ENCODE measurements at places on chromosomes 5 and 9.

GRCh38 chr5:149471406-149472183, 79.6 kb downstream of the CSNK1A1 start:
- no peak for DNase-seq

GRCh38 chr9:97809666-97810344, 43.2 kb upstream of the FOXE1 start:
- no peak for DNase-seq

- DNase-seq = no peak
Measured at GRCh38 chr9:75461183-75461582, 372.9 kb downstream of the OSTF1 start.

DNA sequence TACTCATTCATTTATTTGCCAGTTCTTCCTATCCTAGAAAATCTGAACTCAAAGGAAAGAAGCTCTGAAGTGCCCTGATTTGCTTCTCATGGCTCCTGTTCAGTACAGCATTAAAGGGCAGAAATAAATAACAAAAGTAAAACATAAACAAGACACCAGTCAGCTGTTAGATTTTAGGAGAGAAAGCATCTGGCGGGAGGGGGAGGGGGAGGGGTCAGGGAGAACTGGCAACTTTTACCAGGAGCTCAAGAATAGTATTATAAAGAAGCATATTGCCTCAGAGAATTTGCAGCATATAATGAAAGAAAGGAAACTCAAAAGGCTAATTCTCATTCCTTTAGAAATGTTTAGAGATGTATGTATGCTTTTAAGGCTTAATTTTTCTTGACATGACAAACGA, 68.1 kb downstream of the SEMA6A start:
- no peak for DNase-seq

DNA sequence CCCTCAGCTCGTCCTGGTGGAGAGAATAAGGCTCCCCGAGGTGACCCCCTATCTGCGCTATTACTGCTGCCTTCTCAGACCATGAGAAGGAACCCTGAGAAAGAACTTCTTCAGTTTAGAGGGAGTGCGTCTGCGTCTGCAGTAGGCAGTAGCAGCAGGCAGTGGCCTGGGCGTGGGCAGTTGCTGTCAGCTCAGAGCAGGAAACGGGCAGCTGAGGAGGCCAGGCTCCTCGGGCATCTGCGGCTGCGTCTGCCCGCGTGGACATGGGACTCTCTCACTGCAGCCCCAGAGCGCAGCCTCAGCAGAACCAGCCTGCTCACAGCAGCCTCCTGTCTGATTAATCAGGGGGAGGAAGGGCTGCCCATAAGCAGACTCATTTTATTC, 49.8 kb upstream of the FCN1 start:
- peak; percentile 15 for DNase-seq

GRCh38 chr9:112041536-112042243, 133.4 kb downstream of the SUSD1 start:
- DNase-seq = no peak

GRCh38 chr5:137580030-137580429, 80.9 kb upstream of the SPOCK1 start:
- no peak for DNase-seq

DNA sequence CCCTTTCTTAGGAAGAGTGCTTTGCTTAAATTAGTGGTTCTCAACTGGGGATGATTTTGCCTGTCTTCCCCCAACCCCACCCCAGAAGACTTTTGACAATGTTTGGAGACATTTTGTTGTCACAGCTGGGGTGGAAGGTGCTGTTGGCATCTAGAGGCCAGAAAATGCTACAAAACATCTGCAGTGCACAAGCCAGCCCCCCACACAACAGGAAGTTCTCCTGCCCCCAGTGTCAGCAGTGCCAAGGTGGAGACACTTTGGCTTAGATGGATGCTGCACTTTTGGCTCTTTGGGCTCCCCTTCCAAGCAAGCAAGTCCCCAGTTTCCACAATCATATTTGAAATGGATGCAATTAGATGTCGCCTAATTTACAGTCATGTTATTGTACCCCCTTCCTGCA, 2.7 kb downstream of the HEMGN start:
- no peak for DNase-seq

DNA sequence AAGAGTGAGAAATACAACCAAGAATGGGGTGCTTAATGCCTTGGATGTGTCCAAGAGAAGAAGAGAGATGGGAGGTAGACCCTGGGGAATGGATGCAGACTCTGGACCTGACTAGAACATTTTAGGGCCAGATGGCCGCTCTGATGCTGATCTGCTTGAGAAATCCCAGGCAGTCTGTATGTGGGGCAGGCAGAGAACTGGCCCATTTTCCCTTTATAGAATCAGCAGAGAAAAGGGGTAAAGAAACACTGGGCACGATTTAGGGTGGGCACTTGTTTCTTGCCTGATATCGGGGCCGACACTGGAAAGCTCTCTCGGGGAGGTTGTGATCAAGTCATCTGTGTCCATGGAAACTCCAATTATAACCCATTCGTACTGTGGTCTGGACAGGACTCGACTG, 118.5 kb upstream of the FSTL4 start:
- DNase-seq = no peak

GRCh38 chr5:53038196-53038847, 49.2 kb downstream of the ITGA2 start:
- DNase-seq = no peak

DNA sequence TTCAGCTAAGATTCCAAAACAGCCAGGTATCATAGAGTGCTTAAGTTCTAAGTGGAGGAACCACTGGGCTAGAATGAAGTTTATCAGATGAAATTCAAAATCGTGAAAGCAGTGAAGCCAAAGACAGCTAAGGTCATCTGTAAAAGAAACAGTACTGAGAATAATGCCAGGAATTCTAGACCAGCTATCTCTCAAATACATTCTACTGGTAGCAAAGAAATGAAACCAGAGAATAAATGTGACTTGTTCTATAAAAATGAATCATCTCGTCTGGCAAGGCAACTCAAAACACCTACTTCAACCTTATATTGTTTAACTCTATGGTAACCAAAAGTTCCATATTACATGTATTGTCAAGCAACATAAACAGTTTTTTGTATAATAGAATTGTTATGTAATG, 51.3 kb upstream of the RGMB start:
- no peak for DNase-seq

DNA sequence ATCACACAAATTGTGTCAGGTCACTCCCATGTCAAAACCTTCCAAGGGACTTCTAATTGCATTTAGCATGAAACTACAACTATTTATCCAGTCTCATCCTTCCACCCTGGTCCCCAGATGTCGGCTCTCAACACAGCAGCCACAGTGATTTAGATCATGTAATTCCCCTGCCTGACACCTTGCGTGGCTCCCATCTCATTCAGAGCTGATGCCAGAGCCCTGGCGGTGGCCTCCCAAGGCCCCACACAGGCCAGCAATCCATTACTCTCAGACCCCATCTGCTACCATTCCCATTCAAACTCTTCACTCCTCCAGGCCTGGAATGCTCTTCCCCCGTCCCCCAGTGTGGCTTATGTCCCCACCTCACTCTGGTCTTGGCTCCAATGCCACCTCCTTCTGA, 2.4 kb downstream of the SLC35D2 start:
- no peak for DNase-seq

GRCh38 chr5:91381239-91381773, 1.8 kb downstream of the ARRDC3 start:
- no peak for DNase-seq

GRCh38 chr9:114852050-114852594, 46.3 kb upstream of the TNFSF15 start:
- peak; percentile 33 for DNase-seq

All from Ammon's horn (tissue), 1 donor.